ENCODE measurements at places on chromosomes 3 and 15. TPM values are rescaled to one million over a fixed set of nuclear protein-coding genes. Genes with fewer than 3 reads are reported as not detected.
A peak's percentile ranks its signal among the peaks of the same experiment; 100 is the strongest.

Gene SRPRB
- 28.8 TPM for polyA plus RNA-seq

Gene ROPN1
- polyA plus RNA-seq = not detected

- no peak for DNase-seq
These were observed 6.7 kb downstream of the PCYT1A start for GRCh38 chr3:196280689-196281440.

DNA sequence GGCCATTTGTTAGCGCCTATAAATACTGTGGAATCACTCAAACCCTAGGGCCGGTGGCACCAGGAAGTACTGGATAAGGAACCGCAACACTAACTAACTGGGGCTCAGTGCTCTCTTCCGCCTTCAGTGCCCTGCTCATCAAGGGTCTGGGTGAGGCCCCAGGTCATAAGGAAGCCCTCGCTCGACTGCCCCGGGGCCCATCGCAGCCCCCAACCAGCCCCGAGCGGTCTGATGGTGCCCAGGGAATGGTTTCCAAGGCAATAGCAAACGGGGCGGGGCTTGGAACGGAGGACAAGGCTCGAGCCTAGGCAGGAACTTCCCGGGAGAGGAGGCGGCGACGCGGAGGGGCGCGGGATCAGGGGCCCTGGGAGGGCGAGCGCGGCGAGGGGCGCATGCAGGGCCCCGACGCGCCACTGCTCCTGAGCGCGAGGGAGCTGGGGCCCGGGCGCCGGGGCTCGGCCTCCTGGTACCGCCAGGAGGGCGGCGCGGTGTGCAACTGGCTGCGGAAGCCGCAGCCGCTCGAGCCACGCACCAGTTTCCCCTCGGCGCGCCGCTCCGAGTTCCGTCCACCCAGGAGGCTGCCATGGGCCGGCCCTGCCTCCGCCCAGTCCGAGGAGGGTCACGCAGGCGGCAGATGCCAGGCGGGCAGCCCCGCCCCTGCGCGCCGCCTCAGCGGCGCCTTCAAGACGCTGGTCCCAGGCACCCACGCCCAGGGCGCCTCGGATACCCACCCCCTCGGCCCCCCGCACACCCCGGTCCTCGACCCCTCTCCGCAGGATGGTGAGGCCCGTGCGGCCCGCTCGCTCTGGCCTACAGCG, at the start of gene TTLL3:
Gene TTLL3, plus strand, starts transcription at position 648 of the 818 bp plus-strand sequence. CDS start 400 bp downstream, outside the sequence.
- peak; percentile 87 for DNase-seq

DNA sequence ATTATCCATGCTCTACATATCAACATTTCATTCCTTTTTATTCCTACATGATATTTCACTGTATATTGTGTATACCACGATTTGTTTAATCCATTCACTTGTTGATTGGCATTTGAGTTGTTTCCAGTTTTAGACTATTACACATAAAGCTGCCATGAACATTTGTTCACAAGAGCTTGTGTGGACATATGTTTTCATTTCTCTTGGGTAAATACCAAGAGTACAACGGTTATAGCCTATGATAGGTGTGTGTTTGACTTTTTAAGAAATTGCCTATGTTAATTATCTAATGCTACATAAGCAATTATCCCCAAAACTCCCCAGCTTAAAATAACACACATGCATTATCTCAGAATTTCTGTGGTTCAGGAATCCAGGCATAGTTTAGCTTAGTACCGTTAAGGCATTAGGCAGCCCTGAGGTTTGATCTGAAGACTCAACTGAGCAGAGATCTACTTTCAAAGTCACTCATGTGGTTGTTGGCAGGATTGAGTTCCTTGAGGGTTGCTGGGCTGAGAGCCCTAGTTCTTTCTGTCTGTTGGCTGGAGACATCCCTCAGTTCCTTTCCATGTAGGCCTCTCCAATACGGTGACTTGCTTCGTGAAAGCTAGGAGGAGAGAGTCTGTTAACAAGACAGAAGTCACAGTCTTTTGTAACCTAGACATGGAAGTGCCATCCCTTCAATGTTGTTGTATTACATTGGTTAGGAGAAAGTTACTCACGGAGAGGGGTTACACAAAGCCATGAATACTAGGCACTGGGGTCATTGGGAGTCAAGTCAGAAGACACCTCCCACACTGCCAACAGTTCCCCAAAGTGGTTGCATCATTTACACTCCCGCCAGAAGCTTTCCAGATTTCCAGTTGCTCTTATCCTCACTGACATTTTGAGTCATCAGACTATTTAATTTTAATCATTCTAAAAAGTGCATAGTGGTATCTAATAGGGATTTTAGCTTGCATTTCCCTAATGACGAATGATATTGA, 21.0 kb upstream of the PCSK6 start:
- DNase-seq = no peak

- no peak for DNase-seq
These were observed 32.4 kb upstream of the HES1 start for GRCh38 chr3:194103505-194103904.

- no peak for DNase-seq
These were observed 39.6 kb upstream of the LAMP3 start for GRCh38 chr3:183202004-183202722.

DNA sequence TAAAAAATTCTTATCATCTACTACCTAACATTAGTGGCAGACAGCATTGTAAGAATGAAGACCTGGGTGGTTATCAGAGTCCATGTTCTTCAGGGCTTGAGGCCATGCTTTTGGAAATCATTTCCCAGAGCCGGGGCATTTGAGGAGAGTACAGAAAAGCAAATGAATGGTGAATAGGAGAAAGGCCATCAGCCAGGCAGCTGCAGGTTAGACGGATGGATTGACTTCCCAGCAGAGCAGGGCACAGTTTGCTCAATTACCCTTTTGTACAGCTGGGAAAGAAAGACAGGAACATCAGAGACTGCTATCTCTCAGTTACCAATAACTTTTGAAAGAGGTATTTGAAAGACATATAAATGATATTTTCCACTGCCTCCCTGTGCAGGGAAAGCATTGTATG, 135.6 kb downstream of the ALCAM start:
- no peak for DNase-seq

Measured in SK-N-SH (cell line).